ENCODE measurements at places on chromosomes 3 and 15. TPM values are rescaled to one million over a fixed set of nuclear protein-coding genes. Genes with fewer than 3 reads are reported as not detected.

Gene MUC4
- not detected for total RNA-seq

Gene NMNAT3
- total RNA-seq: 2.1 TPM

Gene RASGRF1
- 0.16 TPM for total RNA-seq

DNA sequence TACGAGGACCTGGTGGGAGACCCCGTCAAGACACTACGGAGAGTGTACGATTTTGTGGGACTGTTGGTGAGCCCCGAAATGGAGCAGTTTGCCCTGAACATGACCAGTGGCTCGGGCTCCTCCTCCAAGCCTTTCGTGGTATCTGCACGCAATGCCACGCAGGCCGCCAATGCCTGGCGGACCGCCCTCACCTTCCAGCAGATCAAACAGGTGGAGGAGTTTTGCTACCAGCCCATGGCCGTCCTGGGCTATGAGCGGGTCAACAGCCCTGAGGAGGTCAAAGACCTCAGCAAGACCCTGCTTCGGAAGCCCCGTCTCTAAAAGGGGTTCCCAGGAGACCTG, 2.5 kb downstream of the CHST2 start:
- H3K27ac ChIP-seq: no peak overlapping the region
- peak overlapping the region; percentile 13 for H3K4me3 ChIP-seq
- DNase-seq: no peak
- H3K27me3 ChIP-seq: peaks cover 31% of the 10 kb centered on the region
- H3K36me3 ChIP-seq: no peaks in the 10 kb centered on the region

- no peak overlapping the region for H3K4me3 ChIP-seq
- no peak for DNase-seq
- no peaks in the 10 kb centered on the region for H3K27me3 ChIP-seq
- H3K4me1 ChIP-seq: no peaks in the 10 kb centered on the region
- no peak overlapping the region for H3K27ac ChIP-seq
These were observed 116.9 kb downstream of the POLR2M start for GRCh38 chr15:57823325-57823882.

DNA sequence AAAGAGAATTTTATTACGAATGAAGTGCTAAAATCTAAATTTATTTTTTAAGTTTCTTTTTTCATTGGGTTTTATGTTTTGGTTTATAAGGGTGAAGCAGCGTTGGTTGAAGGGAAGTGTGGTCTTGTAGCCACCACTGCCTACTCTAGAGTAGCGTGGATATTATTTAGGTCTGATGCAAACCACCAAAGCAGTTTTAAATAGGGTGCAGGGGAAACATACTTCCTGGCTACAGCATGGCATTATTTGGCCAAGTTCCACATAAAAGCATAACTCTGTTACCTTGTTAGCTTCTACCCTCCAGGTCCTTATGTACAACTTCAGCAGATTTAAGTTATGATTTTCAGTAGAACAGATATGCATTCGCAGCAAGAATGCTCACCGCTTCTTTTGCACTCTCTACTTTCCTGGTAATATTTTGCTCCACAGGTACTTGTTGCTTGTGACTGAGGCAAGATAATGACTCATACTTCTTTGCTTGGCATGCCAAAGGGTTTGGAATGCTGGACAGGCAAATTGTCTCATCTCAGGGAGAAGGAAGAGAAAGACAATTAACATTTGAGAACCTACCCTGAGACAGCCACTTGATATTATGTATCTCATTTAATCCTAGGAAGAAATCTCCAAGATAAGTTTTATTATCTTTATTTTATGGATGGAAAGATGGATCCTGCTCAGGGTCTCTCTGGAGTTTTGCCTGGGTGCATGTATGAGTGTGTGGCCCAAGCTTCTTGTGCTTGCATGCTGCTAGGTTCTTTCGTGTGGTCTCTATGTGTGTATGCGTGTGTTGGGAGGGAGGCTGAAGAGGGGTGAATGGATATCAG, 5.4 kb downstream of the TGFBR2 start:
- peaks cover 3% of the 10 kb centered on the region for H3K36me3 ChIP-seq
- no peak for DNase-seq
- H3K27me3 ChIP-seq: no peaks in the 10 kb centered on the region
